ENCODE measurements at places on chromosomes 7 and 10.

- no peak for DNase-seq
Measured at GRCh38 chr10:100652406-100653135, 92.8 kb upstream of the PAX2 start.

GRCh38 chr10:114301177-114301576, 62.1 kb downstream of the VWA2 start:
- DNase-seq, result no peak

DNA sequence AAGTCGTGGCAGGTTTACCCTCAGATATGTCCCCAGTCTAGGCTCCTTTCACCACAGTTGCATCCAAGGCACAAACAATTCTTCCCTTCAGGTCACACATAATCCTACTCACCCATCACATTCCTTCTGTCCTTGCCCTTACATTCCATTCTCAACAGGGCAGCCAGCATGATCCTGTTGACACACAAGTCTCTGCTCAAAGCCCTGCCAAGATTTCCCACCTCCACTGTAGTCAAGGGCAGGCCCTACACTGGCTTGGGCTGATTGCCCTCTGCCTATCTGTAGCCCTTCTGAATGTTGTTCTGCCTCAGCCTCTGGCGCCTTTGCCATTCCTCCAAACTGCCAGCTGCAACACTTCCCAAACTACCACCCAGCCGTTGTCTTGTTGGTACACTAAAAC, 187.9 kb upstream of the AKR1E2 start:
- DNase-seq, result no peak

GRCh38 chr7:41621953-41622831, 80.7 kb downstream of the INHBA start:
- no peak for DNase-seq

Measured in activated naive CD4-positive, alpha-beta T cell (primary cell).